ENCODE measurements at places on chromosomes 16 and 17.

GRCh38 chr17:74079537-74080300, 123.8 kb upstream of the RPL38 start:
- H3K27ac ChIP-seq: no peak overlapping the region
- H3K4me1 ChIP-seq: no peaks in the 10 kb centered on the region
- H3K4me3 ChIP-seq: no peak overlapping the region
- no peak for ATAC-seq
- H3K36me3 ChIP-seq: no peaks in the 10 kb centered on the region
- peaks cover 15% of the 10 kb centered on the region for H3K27me3 ChIP-seq

DNA sequence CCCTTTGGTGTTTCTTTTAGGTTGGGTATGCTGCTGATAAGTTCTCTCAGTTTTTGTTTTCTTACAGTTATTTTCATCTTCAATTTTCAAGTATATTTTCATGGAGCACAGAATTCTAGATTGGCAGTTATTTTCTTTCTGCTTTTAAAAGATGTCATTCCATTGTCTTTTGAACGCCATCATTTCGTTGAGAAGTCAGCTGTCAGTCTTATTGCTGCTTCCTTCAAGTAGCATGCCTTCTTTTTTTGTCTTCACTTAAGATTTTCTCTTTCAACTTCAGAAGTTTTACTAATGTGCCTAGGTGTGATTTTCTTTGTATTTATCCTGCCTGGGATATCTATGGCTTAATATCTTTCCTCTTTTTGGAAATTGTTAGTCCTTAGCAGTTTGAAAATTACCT, 262.2 kb upstream of the PMFBP1 start:
- no peaks in the 10 kb centered on the region for H3K27me3 ChIP-seq
- no peaks in the 10 kb centered on the region for H3K36me3 ChIP-seq
- ATAC-seq: no peak
- no peak overlapping the region for H3K4me3 ChIP-seq

DNA sequence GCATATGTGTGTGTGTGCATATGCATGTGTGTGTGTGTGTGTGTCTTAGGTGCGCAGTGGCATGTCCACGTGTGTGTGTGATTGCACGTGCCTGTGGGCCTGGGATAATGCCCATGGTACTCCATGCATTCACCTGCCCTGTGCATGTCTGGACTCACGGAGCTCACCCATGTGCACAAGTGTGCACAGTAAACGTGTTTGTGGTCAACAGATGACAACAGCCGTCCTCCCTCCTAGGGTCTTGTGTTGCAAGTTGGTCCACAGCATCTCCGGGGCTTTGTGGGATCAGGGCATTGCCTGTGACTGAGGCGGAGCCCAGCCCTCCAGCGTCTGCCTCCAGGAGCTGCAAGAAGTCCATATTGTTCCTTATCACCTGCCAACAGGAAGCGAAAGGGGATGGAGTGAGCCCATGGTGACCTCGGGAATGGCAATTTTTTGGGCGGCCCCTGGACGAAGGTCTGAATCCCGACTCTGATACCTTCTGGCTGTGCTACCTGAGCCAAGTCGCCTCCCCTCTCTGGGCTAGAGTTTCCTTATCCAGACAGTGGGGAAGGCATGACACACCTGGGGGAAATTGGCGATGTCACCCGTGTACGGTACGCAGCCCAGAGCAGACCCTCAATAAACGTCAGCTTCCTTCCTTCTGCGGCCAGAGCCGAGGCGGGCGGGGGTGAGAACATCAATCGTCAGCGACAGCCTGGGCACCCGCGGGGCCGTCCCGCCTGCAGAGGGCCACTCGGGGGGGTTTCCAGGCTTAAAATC, 47.6 kb downstream of the IL21R start:
- H3K36me3 ChIP-seq: peaks cover 78% of the 10 kb centered on the region
- peak; percentile 79 for ATAC-seq
- H3K27me3 ChIP-seq: no peaks in the 10 kb centered on the region
- H3K4me1 ChIP-seq: peaks cover 47% of the 10 kb centered on the region
- peak overlapping the region; percentile 94 for H3K27ac ChIP-seq

DNA sequence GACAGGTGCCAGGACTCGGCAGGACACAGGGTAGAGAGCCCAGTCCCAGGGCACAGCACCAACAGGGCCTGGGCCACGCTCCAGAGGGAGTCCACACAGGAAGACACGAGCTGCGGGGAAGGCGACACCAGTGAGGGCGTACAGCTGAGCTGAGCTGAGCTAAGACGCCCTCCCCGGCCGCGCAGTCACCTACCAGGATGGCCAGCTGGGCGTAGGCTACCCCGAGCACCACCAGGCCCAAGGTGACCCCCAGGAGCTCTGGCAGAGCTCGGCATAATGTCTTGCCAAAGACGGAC, 42.6 kb downstream of the TSC2 start:
- no peaks in the 10 kb centered on the region for H3K4me1 ChIP-seq
- H3K27me3 ChIP-seq: no peaks in the 10 kb centered on the region
- no peak overlapping the region for H3K27ac ChIP-seq
- ATAC-seq: no peak
- no peak overlapping the region for H3K4me3 ChIP-seq
- H3K36me3 ChIP-seq: peaks cover 11% of the 10 kb centered on the region

- no peaks in the 10 kb centered on the region for H3K27me3 ChIP-seq
- no peaks in the 10 kb centered on the region for H3K36me3 ChIP-seq
- no peaks in the 10 kb centered on the region for H3K4me1 ChIP-seq
- H3K4me3 ChIP-seq: no peak overlapping the region
- no peak overlapping the region for H3K27ac ChIP-seq
Measured at GRCh38 chr17:61366076-61366714, 33.4 kb upstream of the TBX2 start.

- H3K27me3 ChIP-seq: peaks cover 12% of the 10 kb centered on the region
- peak; percentile 71 for ATAC-seq
- peak overlapping the region; percentile 85 for H3K4me3 ChIP-seq
- no peaks in the 10 kb centered on the region for H3K36me3 ChIP-seq
- H3K4me1 ChIP-seq: peaks cover 14% of the 10 kb centered on the region
Measured at GRCh38 chr17:72592242-72592966, 471.6 kb downstream of the SOX9 start.

GRCh38 chr16:16017812-16018211, 68.4 kb downstream of the ABCC1 start:
- peaks cover 24% of the 10 kb centered on the region for H3K4me1 ChIP-seq
- H3K27ac ChIP-seq: peak overlapping the region; percentile 77
- H3K27me3 ChIP-seq: no peaks in the 10 kb centered on the region
- peak; percentile 82 for ATAC-seq
- H3K36me3 ChIP-seq: peaks cover 98% of the 10 kb centered on the region
- no peak overlapping the region for H3K4me3 ChIP-seq
